ENCODE measurements at places on chromosomes 5 and 9.

DNA sequence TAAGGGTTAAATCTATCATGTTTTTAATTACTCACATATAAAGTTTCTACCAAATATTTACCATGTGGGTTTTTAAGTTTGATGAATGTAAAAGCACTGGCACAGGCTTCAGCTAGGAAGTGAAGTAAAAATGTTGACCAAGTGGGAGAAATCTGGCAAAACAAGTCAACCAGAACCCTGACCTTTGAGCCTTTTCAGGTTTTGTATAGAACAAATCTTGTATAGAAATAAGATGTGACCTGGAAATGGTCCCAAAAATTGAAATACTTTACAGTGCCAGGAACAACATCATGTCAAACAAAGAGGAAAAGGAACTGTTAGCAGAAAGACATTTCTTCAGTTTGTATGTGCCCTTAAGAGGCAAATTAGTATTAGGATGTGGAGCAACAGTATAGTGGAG lies 137.6 kb downstream of the CCDC192 start:
- no peak for DNase-seq

- no peak for DNase-seq
Observed at GRCh38 chr9:14326264-14326826, 12.4 kb upstream of the NFIB start.

DNA sequence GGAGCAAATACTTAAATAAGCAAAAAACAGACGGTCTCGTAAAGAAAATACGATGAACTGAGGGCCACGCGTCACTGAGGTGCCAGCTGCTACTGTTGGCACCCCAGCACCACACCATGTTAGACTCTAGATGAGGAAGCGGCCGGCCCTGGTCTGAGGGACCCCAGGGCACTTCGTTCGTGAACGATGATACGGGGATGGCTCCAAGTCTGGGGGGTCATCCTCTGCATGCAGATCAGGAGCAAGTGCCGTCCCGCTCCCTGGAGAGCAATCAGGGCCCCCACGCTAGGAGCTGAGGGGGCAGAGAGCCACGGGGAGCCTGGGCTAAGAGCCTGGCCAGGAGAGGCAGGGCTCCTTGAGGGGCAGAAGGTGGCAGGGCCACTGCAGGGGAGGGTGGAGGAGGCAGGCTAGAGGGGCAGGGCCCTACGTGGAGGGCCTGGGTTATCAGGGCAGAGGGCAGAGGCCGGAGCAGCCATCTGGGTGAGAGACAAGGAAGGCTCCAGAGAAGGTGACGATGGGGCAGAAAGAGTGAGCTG lies 24.1 kb downstream of the SARDH start:
- DNase-seq = no peak

DNA sequence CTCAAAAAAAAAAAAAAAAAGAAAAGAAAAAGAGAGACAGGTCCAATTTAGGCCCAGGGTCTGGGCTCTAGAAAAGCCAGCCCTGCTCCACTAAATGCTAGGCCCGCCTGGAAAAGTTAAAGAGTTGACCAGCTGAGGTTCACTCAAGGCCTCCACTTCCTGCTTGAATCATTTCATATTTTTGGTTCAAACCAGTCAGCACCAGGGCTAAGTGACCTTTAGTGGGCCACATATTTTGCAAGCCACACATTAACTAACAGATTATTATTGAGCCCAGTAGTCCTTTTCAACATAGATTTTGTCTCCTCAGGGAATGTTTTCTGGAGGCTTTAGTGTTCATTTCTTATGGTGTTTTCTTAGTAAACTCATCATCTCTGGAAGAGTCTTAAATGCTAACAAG lies 156.6 kb downstream of the TLR4 start:
- no peak for DNase-seq

DNA sequence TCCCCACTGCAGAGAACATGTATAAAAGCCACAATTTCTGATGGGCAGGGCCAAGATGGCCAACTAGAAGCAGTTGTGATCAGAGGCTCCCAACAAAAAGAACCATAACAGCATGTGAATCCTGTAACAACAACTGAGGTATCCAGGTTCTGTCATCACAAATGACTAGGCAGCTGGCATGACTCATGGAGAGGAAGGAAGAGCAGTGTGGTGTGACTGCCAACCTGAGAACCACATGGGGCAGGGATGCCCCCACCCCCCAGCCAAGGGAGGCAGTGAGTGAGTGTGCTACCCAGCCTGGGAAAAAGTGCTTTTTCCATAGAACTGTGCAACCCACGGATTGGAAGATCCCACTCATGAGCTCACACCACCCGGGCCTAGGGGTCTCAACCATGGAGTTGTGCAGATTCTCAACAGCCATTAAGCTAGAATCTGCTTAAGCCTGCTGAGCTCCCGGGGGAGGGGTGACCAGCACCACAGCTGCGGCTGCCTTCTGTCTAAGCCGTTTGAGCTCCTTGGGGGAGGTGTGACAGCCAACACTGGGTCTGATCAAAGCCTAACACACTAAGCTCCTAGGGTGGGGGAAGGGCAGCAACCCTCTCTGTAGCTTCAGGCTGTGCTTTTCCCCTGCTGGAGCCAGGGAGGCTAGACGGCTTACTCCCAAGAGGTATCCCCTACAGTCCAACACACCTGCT lies 80.1 kb upstream of the DMAC1 start:
- DNase-seq = peak; percentile 1

- DNase-seq = no peak
Observed at GRCh38 chr9:87831159-87831558, 51.5 kb upstream of the SPATA31E1 start.

DNA sequence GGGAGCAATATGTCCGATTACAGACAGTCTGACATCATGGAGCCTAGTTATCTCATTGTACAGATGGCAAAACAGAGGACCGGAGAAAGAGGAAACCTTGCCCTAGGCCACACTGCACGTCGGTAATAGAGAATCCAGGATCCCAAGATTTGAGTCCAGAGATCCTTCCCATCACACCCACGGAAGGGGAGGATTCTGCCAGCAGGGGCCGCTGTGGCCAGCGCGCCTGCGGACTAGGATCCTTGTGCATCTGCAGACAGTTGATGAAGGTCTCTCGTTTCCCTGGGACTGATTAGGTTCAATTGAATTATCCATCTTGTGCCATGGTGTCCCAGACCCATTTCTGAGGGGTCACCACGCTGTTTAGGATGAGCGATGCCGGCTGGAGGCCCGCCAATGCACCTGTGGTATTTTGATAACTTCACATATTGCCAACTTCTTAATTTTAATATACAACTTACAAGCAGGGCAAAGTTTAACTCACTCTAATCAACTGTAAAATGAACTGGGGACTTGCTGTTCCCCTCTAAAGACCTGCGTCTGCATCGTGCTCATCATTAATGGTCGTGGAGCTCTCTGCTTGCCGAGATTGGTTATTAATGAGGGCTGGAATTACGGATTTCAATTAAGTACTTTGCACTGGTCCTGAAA lies 592.7 kb upstream of the BRINP1 start:
- DNase-seq = no peak

DNA sequence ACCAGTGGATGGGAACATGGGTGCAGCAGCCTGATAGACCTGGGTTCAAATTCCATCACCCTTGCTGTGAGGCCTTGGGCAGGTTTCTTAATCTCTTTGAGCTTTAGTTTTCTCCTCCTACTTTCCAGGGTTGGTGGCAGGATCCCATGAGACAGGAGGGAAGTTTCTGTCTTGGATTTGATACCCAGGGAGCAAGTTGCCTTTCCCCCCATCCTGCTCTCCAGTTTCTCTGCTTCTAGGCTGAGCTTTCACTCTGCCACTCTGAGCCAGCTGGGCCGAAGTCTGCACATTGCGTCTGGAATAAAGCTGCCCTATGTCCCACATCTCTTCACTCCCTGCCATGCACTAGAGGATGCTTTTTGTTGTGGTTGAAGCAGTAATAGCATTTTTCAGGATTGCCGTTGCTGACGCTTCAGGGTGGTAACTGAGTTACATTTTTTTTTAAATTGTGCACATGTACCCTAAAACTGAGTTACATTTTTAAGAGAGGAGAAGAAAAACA lies 40.5 kb upstream of the ANGPTL2 start:
- no peak for DNase-seq

DNA sequence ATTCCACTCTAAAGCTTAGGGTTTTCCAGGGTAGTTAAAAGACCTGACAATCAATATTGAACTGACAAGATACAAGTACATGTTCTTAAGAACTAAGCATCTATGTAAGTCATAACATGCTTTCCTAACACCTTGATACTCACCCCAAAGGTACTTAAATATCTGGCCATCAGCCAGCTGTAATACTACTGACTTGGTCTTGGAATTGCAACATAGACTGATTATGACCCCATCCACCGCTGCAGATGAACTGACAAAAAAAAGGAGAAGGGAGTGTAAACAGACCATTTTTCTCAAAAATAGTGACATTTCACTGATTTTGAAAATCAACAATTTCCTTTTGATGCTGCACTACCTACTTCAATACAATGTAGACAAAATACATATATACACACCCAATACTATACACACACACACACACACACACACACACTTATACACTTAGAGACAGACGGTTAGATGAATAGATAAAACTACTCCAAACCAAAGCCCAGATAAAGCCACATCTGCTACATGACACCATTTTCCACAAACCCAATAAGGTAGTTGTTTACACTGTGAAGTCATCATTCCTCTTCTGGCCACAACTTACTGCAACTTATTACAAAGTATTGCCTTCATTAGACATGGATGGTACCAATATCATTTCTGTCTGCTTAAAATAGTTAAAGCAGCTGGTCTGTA lies 30.4 kb downstream of the ELP1 start:
- no peak for DNase-seq

- DNase-seq = no peak
Observed at GRCh38 chr9:3880851-3881250, 355.1 kb upstream of the RFX3 start.

GRCh38 chr9:132163457-132163875 lies 1.6 kb downstream of the NTNG2 start:
- peak; percentile 11 for DNase-seq

- DNase-seq = no peak
Observed at GRCh38 chr9:91245431-91246313, 116.0 kb downstream of the AUH start.

GRCh38 chr9:134253606-134254205 lies 72.5 kb upstream of the RXRA start:
- DNase-seq = no peak

- no peak for DNase-seq
Observed at GRCh38 chr5:68419637-68420452, 204.3 kb downstream of the PIK3R1 start.

DNA sequence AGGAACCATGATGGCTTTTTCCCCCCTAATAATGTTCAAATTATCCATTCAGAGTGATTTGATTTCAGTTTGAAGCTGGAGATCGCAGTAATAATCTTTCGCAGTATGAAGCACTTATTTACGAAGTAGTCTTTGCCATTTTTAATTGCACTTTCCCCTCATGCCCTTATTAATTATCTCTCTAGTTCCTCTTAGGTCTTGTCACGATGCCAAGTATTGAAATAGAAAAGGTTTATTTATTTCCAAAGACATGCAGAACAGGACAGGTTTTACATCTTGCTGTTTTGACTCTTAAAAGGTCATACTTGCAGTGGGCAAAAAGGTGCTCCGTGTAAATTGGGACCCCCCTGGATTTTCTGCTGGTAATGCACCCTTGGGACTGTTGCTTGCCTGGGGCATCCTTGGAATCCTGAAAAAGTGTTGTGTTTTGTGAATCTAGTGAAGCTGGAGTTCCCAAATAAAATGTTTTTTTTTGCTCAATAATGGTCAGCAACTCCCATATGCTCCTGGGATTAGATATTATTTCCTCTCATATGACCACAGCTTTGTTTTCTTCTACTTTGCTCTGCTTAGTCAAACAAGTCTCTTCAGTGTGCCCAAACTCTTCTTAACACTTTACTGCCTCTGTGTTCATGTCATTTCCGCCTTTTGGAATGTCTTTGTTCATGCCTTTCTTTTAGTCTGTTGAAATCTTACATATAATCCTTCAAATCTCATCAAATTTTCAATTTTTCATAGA lies 278.3 kb downstream of the TMEM38B start:
- DNase-seq = no peak

GRCh38 chr5:171852255-171852681 lies 66.7 kb downstream of the SMIM23 start:
- no peak for DNase-seq

DNA sequence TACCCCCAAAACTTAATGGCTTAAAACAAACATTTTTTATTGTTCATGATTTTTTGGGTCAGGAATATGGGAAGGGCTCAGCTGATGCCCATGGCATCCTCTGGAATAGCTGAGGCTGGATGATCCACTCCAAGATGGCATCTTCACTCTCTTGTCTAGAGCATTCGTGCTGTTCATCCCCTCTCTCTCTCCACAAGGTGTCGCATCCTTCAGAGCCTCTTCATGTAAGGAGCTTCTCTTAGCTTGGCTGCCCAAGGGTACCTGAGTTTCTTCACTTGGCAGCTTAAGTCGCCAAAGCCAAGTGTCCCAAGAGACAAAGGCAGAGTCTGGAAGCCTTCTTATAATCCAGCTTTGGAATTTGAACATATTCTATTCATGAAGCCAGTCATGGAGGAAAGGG lies 294.7 kb downstream of the CHSY3 start:
- no peak for DNase-seq

DNA sequence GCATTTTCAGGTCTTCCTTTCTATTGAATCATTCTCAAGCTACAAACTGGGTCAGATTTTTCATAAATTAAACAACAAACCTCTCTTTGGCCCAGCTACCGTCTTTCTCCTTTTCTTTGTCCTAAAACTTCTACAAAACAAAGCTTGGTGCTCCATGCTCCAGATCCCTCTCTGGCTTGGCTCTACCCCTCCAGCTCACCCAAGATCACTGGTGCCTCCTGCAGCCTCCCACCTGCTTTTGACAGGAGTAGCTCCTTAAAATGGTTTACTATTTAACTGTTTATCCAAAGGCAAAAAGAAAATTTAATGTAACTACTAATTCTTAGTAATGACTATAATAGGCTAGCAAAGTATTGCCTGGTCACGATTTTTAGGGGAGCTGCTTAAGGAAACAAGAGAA lies 10.7 kb upstream of the SERINC5 start:
- DNase-seq = no peak

GRCh38 chr5:74149395-74149794 lies 491.1 kb downstream of the ENC1 start:
- DNase-seq = peak; percentile 9

DNA sequence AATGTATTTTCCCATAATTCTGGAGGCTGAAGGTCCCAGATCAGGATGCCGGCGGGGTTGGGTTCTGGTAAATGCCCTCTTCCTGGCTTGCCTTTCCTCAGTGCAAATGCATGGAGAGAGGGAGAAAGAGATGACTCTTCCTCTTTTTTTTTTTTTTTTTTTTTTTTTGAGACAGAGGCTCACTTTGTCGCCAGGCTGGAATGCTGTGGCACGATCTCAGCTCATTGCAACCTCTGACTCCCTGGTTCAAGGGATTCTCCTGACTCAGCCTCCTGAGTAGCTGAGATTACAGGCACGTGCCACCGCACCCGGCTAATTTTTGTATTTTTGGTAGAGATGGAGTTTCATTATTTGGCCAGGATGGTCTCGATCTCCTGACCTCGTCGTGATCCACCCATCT lies 300.0 kb upstream of the TAS2R1 start:
- no peak for DNase-seq

GRCh38 chr5:78360924-78361630 lies 660 bp downstream of the SCAMP1 start:
- peak; percentile 51 for DNase-seq

- no peak for DNase-seq
Observed at GRCh38 chr5:54792611-54793404, 192.6 kb downstream of the ESM1 start.
